GM23338 (cell line): ENCODE measurements at places on chromosomes 12 and 14.

DNA sequence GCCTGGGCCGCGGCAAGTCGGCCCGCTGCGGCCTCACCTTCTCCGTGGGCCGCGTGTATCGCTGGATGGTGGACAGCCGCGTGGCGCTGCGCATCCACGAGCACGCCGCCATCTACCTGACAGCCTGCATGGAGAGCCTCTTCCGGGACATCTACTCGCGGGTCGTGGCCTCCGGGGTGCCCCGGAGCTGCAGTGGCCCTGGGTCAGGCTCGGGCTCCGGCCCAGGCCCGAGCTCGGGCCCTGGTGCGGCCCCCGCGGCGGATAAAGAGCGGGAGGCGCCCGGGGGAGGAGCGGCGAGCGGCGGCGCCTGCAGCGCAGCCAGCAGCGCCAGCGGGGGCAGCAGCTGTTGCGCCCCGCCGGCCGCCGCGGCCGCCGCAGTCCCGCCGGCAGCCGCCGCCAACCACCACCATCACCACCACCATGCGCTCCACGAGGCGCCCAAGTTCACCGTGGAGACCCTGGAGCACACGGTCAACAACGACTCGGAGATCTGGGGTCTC lies 226.2 kb upstream of the CRY1 start:
- peak overlapping the region; percentile 94 for H3K4me3 ChIP-seq
- H3K36me3 ChIP-seq, result no peaks in the 10 kb centered on the region
- peaks cover 17% of the 10 kb centered on the region for H3K4me1 ChIP-seq
- H3K27ac ChIP-seq, result no peak overlapping the region

DNA sequence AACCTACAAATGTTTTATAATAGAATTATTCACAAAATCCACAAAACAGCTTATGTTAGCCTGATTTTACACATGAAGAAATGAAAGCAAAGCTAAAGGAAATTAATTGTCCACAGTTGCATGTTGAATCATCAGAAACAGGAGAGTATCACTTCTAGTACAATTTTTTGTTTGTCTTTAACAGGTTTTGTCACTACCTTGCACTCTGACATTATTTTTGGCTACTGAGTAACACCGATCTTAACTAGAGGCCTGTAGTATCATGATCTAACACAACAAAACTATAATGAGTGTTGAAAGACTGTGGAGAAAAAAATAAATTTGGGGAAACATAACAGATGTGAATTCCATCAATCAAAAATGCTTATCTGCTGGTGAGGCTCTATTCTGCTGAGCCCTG lies 60.1 kb downstream of the TAOK3 start:
- H3K4me3 ChIP-seq, result no peak overlapping the region
- H3K27ac ChIP-seq, result no peak overlapping the region
- peaks cover 5% of the 10 kb centered on the region for H3K4me1 ChIP-seq
- no peak for DNase-seq
- no peaks in the 10 kb centered on the region for H3K36me3 ChIP-seq

- H3K4me3 ChIP-seq, result no peak overlapping the region
- H3K27me3 ChIP-seq, result no peaks in the 10 kb centered on the region
- H3K27ac ChIP-seq, result no peak overlapping the region
These were observed 175.8 kb downstream of the SLC2A13 start for GRCh38 chr12:39930101-39930500.

DNA sequence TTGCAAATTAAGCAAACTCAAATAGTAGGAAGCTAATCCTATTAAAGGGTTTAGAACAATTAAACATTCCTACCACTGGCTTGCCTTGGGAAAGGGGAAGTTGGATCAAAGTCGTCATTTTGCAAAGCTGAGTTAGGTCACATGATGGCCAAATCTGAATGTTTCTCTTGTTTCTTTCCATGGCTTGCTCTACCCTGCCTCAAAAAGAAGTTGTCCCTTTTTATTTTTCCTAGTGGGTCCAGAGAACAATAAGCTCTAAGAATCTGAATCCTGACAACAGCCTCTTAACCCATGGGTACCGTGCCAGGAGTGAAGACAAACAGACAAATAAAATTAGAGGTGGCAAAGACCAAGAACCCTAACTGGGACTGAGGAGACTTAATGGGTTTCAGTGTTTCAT lies 26.2 kb upstream of the NPFF start:
- no peaks in the 10 kb centered on the region for H3K27me3 ChIP-seq
- no peak for DNase-seq
- no peak overlapping the region for H3K4me3 ChIP-seq
- 0 out of 2 replicates have a peak overlapping the region, but pooled peaks have one; percentile 48 for H3K27ac ChIP-seq

GRCh38 chr12:77995436-77996167 lies 164.9 kb downstream of the NAV3 start:
- H3K4me3 ChIP-seq, result no peak overlapping the region
- no peaks in the 10 kb centered on the region for H3K4me1 ChIP-seq
- DNase-seq, result no peak
- no peaks in the 10 kb centered on the region for H3K36me3 ChIP-seq

GRCh38 chr12:93125126-93125525 lies 196.0 kb upstream of the EEA1 start:
- H3K4me3 ChIP-seq, result no peak overlapping the region
- 0 out of 2 replicates have a peak, but pooled peaks cover 3% of the 10 kb centered on the region for H3K4me1 ChIP-seq
- no peaks in the 10 kb centered on the region for H3K27me3 ChIP-seq
- DNase-seq, result no peak

DNA sequence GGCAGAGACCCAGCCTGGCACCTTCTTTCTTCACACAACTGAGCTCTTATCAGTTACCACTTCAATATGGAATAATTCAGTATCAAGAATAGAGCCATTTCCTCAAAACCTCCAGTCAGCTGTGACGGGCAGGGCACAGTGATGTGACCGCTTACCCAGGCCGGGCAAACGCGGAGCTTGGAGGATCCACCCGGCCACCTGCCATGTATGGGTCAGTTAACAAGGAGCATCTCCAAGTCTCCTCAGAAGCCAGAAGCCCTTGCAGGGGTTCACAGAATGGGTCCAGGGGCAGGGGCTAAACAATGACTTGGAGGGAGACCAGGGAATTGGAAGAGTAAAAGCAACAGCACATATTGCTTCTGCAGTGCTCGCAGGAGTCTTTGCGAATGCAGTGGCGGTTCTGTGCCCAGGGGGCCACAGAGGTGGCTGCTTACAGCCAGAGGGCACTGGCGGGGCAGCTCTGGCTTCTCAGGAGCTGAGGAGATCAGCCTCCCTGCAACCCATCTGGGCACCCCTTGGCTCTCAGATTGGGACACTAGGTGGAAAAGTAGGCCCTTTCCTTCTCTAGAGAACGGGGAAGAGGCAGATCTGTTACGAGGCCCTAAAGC lies 162.3 kb downstream of the CALM1 start:
- peaks cover 12% of the 10 kb centered on the region for H3K4me1 ChIP-seq
- no peaks in the 10 kb centered on the region for H3K27me3 ChIP-seq
- DNase-seq, result no peak
- no peaks in the 10 kb centered on the region for H3K36me3 ChIP-seq
- no peak overlapping the region for H3K4me3 ChIP-seq
- H3K27ac ChIP-seq, result no peak overlapping the region

GRCh38 chr14:57160333-57160732 lies 108.4 kb downstream of the EXOC5 start:
- peaks cover 23% of the 10 kb centered on the region for H3K4me1 ChIP-seq
- no peak overlapping the region for H3K4me3 ChIP-seq
- no peak for DNase-seq

DNA sequence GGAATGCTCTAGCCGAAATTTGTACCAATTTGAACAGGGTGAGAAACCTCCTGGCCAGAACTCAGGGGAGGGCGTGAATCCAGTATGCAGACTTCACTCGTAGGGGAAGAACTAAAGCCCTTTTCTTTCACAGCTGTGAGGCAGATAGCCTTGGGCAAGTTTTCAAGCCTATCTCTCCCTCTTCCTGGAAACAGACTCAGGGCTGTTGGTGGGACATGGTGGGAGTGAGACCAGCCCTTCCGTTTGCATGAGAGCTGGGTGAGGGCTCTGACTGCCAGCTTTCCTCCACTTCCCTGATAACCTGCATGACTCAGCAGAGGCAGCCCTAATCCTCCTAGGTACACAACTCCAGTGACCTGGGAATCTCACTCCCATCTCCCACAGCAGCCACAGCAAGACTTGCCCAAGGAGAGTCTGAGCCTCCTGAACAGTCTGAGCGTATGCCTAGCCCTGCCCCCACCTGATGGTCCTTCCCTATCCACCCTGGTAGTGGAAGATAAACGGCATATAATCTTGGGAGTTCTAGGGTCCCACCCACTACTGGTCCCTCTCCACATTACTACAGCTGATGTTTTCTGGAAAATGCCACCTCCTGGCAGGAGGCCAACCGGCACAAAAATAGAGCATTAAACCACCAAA lies 170.1 kb upstream of the AMIGO2 start:
- H3K27me3 ChIP-seq, result no peaks in the 10 kb centered on the region
- no peak overlapping the region for H3K27ac ChIP-seq
- peaks cover 5% of the 10 kb centered on the region; the same call in 1 of the 2 replicates for H3K36me3 ChIP-seq
- no peak overlapping the region for H3K4me3 ChIP-seq
- DNase-seq, result no peak

DNA sequence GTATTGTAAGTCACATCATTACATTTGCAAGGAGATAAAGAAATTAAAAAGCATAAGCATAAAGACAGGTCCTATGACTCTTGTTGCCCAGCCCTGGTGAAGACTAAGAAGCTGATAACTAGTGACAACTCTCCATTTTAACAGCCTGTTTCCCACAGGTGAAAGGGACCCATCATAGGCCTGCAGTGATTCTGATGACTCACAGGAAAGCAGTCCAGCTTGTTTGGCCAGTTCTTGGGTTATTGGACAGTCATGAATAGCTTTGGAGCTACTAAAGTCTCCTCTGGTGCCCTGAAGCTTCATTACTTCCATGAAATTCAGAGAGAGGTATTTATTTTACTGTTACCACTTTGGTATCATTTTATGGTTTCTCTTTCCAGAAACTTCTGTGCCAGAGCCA lies 55.5 kb upstream of the DYRK2 start:
- no peaks in the 10 kb centered on the region for H3K27me3 ChIP-seq
- no peaks in the 10 kb centered on the region for H3K36me3 ChIP-seq
- no peak overlapping the region for H3K4me3 ChIP-seq
- DNase-seq, result peak; percentile 5
- no peak overlapping the region for H3K27ac ChIP-seq

- no peaks in the 10 kb centered on the region for H3K27me3 ChIP-seq
- no peak overlapping the region for H3K27ac ChIP-seq
- no peaks in the 10 kb centered on the region for H3K36me3 ChIP-seq
- DNase-seq, result no peak
- H3K4me1 ChIP-seq, result no peaks in the 10 kb centered on the region
These were observed 56.1 kb upstream of the PCED1B start for GRCh38 chr12:47023311-47023710.

GRCh38 chr12:124578445-124578844 lies 11.0 kb upstream of the NCOR2 start:
- no peaks in the 10 kb centered on the region; the same call in 1 of the 2 replicates for H3K4me1 ChIP-seq
- no peak for DNase-seq
- no peak overlapping the region for H3K4me3 ChIP-seq

DNA sequence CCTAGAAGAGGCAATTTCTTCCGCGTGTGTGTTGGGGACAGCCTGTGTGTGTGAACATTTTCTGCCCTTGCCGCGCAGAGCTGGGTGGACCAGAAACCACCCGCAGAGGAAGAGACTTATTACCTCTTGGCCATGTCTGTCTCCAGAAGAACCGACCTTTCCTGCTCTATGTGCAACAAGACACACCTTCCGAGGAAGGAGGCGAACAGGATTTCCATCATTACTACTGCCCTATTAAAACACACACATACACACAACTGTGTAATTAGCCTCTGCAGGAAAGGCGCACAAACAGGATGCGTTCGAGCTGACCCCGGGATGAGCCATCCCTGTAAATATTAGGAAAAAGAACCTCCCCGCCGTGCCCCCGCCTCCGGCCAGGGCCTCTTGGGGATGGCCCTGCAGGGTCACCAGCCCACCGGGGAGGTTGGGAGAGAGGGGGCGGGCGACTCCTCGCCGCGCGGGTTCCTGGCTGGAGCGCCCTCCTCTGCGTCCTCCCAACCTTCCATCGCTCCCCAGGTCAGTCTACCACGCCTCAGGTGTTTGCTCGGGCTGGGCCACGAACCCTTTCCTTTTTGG lies 484 bp upstream of the PRKCH start:
- H3K36me3 ChIP-seq, result no peaks in the 10 kb centered on the region
- H3K4me3 ChIP-seq, result peak overlapping the region; percentile 80
- peaks cover 48% of the 10 kb centered on the region for H3K27me3 ChIP-seq
- H3K27ac ChIP-seq, result no peak overlapping the region
- H3K4me1 ChIP-seq, result peaks cover 4% of the 10 kb centered on the region; the same call in 1 of the 2 replicates

DNA sequence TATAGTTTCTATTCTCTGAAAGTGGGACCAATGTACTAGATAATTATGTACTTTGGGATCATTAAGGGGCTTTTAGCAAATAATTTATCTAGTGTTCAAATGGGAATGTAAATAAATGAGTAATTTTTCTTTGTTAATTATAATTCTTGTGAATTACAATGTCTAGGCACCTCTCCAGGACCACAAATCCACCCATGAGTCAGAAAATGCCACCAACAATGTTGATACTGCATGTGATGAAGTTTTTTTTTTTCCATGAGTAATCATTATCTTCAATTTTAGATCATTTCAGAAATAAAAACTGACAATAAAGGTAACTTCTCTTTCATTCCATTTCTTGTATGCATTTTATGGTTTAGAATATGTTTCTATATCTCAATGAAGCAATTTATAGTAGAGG lies 470.3 kb downstream of the VRK1 start:
- no peak for DNase-seq
- no peak overlapping the region for H3K27ac ChIP-seq
- peaks cover 16% of the 10 kb centered on the region for H3K4me1 ChIP-seq
- no peaks in the 10 kb centered on the region for H3K36me3 ChIP-seq
- H3K4me3 ChIP-seq, result no peak overlapping the region

DNA sequence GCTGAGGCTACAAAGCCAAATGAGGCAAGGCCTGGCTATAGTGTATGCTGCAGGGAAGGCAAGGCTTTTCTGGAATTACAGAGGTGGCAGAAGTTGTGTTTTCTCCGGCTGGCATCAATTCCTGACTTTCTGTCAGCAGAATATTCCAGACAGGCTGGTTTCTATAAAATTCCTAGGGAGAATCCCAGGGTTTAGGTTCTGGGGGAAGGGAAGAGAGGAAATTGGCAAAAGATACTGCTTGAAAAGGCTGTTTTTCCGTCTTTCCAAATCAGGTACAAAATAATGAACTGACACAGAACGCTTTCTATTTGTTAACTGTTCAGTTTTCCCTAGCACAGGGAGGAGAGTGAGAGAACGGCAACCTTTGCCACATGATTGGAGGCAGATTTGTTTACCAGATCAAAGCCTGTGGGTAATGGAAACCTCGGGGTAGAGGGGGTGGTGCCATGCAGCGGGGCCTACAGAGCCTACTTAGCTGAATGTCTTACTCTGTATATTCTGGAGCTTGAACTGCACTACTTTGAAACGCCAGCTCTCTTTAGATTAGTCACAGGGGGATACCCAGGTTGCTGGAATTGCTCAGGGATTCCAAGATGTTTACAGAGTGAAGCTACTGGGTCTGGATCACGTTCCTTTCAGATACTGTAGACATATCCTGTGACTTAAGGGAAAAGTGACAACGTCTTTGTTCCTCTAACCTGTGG lies 65.8 kb upstream of the DACT1 start:
- no peak for DNase-seq
- H3K27ac ChIP-seq, result no peak overlapping the region
- no peaks in the 10 kb centered on the region for H3K36me3 ChIP-seq
- 0 out of 2 replicates have a peak, but pooled peaks cover 3% of the 10 kb centered on the region for H3K4me1 ChIP-seq
- no peaks in the 10 kb centered on the region for H3K27me3 ChIP-seq

- no peak overlapping the region for H3K4me3 ChIP-seq
- no peaks in the 10 kb centered on the region for H3K27me3 ChIP-seq
- H3K4me1 ChIP-seq, result peaks cover 22% of the 10 kb centered on the region
- DNase-seq, result peak; percentile 76
- H3K36me3 ChIP-seq, result no peaks in the 10 kb centered on the region
These were observed 166.2 kb downstream of the CHST11 start for GRCh38 chr12:104622928-104623327.

GRCh38 chr12:26149968-26150500 lies 25.2 kb upstream of the BHLHE41 start:
- H3K4me1 ChIP-seq, result peaks cover 7% of the 10 kb centered on the region
- H3K27me3 ChIP-seq, result no peaks in the 10 kb centered on the region
- no peak for DNase-seq
- H3K36me3 ChIP-seq, result no peaks in the 10 kb centered on the region
